ENCODE measurements at places on chromosomes 13 and 19.

DNA sequence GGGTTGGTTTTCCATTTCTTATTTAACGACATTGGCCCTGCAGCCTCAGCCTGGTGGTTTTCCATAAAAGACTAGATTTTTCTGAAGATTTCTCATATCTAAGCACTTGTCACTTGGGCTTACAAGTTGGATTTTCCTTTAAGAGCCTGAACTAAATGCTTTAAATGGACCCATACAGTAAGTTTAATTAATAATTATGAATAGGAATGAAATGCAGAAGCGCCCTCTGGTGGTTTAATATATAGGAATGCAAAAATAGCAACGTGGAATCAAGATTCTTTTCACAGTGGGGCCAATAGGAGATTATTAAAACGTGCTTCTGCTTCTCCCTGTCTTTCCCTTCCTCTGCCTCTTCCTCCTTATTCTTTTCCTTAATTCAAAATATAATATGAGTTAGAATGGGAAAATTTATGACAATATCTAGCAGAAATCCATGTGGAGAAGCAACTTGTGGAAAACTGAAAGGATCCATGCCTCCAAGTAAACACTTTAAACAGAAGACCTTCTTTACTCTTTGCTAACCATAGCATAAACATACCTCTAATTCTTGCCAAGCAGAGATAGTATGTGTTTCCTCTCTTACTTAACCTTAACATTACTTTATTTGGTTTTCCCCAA is 324.0 kb downstream of the GPC5 start:
- peak; percentile 40 for DNase-seq

GRCh38 chr13:110237875-110238817 is 68.8 kb downstream of the COL4A1 start:
- no peak for DNase-seq

- no peak for DNase-seq
Observed at GRCh38 chr13:47258384-47258783, 361.5 kb upstream of the HTR2A start.

DNA sequence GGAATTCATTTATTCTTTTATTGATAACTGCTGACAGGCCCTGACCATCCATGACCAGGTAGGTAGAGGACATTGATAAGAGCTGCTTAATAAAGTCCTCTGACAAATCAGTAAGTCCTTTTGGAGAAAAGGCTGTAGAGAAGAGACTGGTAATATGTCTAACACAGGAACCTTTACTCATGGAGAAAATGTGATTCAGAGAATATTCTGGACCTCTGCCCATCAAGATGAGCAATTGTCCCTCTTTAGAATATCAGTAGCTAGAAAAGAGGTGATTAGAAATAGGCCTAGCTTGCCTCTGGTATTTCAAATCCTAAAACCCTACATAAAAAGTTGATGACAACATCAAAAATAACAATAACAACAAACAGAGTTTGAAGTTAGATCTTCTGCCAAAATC is 642.3 kb downstream of the TBC1D4 start:
- DNase-seq = no peak

DNA sequence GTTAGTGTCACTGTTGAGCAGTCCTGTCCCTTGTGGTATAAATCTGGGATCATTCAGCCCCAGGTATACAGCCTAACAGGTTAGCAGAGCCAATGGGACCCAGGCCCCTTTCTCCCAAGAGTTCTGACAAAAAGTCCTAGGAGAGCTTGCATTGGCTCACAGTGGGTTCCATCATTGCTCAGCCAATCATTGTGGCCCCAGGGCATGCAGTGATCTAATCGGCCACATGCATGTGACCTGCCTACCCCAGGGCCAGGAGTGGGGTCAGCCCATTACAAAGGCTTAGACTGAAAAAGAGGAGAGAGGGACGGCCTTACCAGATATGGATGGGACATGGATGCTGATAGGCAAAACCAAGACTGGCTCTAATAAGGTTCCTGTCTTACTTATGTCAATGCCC is 41.1 kb downstream of the SPTBN4 start:
- no peak for DNase-seq

DNA sequence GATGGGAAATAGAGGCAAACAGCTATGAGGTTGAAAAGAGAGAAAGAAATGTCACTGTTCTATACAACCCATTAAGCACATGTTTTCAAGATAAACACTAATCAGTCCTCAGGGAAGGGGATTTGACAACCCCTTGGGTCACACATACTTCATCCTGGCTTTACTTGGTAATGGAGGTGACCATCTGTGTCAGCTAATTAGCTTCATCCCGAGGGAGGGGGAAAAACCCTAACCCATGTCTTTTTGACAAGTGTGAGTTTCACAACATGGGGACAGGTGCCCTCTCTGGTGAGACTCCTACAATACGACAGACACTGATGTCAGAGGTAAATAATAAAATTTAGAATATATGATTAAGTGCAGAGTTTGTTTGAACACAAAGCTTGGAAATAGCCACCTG is 43.1 kb downstream of the ZNF611 start:
- peak; percentile 45 for DNase-seq

DNA sequence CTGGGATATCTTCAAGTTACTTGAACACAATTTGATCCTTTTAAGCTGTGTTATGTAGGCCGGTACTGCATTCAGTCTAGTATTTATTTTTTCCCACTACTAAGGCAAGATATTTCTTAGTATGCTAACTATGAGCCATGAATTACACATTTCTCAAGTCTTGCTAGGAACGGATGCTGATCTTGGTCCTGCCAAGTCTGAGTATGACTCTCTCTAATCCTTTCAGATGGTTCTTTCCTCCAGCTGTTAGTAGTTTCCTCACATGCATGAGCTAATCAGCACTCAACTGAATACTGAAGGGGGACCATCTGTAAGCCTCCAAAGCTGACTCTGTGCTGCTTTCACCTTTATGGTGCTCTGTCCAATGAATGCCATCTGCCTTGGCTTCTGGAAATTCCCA is 460.3 kb downstream of the KCTD12 start:
- no peak for DNase-seq

GRCh38 chr13:36069881-36070366 is 61.3 kb downstream of the DCLK1 start:
- no peak for DNase-seq

GRCh38 chr19:294946-295686 is 3.9 kb upstream of the PLPP2 start:
- no peak for DNase-seq

DNA sequence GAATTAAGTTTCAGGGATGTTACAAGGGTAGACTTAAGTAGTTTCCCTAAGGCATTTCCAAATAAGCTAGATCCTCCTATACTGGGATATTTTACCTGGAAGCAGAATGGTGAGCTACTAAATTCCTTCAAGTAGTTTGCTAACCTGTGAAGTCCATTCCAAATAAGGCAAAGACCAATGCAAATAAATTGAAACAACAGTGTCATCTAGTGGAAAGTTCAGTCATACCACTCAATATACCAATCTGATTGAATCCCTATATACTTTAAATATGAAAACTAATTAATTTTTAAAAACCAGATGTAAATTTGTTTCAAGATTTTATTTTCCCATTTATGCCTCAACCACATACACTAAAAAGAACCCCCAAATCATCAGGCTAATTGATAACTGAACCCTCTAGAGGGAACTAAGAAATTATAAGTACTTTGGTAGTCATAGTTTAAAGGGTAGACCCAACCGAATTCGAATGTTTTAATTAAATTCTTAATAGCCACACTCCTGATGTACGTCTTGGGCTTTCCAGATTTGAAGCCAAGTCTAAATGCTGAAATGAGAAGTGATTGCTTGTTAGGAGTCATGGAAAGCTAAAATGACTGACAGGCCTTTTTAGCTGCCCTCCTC is 223.7 kb downstream of the TBC1D4 start:
- peak; percentile 22 for DNase-seq

- DNase-seq = no peak
Observed at GRCh38 chr13:76868371-76868770, 17.8 kb downstream of the KCTD12 start.

GRCh38 chr13:38767506-38768265 is 80.8 kb downstream of the FREM2 start:
- no peak for DNase-seq

GRCh38 chr13:19591864-19592263 is 30.5 kb upstream of the TPTE2 start:
- no peak for DNase-seq

- DNase-seq = no peak
Observed at GRCh38 chr19:55066107-55066709, 3.3 kb upstream of the RDH13 start.

DNA sequence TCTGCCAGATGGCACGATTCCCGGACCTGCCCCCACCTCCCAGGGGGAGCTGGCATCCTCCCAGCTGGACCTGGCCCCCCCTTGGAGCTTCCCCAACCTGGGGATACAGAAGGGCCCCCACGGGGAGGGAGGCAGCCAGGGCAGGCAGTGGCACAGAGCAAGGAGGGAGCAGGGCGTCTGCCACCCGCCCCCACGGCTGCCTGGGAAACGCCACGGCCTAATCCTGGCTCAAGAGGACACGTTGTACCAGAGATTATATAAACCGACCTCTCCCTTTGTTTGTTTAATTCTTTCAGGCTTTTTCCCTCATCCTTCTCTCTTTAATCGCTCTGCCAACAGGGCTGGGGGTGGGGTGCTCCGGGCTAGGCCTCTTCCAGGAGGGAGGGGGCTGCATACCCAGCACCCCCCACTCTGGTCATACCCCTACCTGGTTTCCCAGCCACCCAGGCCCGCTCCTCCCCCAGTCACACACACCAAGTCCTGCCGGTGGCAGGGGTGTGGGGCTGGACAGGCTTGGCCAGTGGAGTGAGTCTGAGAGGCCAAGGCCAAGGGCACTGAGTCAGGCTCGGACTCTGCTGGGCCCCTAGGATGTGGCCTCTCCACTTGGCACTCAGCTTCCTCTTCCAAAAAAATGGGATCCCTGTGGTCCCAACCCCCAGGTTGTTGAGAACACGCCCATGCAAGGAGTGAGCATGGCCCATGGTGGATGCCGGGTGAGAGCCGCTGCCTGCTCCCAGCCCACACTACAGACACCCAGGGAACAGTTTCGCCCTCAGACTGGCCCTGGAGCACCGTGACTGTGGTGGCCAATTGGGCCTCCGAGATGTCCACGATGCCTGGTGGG is 29.5 kb upstream of the NFIC start:
- DNase-seq = no peak

DNA sequence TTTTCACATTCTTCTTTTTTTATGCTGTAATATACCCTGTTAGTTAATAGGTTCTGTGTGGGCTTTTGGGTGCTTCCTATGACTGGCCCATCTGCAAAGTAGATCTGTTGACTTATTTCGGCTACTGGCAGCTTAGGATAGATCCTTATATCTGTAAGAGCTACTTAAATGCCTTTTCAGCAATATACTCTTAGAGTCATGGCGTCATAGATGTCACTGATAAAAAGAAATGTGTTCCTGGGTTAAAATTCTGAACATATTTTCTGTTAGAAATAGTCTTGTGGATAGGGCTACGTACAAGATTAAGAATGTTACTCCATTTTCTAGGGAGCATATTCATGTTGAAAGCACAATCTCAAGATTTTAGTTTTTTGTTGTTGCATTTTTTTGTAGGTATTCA is 4.7 kb downstream of the AKAP11 start:
- no peak for DNase-seq

- no peak for DNase-seq
Observed at GRCh38 chr13:110332750-110333149, 25.7 kb downstream of the COL4A2 start.

- no peak for DNase-seq
Observed at GRCh38 chr13:106690779-106691178, 122.8 kb upstream of the ARGLU1 start.

GRCh38 chr13:98220271-98220791 is 43.3 kb upstream of the RNF113B start:
- no peak for DNase-seq

DNA sequence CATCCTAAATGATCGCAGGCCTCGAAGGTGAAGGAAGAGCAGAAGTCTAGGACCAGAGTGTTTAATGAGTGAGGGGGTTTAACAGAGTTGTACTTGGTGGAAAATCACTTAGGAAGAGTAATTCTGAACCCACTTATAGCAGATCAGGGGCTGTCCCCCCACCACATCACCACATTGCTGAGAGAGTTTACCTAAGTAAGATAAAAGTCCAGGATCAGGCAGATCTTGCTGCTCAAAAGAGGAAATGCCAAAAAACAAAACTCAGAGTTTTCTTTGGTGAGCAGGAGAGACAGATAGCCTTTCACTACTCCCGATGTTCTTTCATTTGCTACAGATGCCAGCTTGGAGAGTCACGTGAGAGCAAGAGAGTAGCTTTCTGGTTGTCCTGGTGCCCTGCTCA is 15.4 kb downstream of the ZNF317 start:
- no peak for DNase-seq

- no peak for DNase-seq
Observed at GRCh38 chr19:53961523-53962356, 997 bp upstream of the CACNG8 start.

- no peak for DNase-seq
Observed at GRCh38 chr13:92592757-92593156, 633.9 kb upstream of the GPC6 start.

DNA sequence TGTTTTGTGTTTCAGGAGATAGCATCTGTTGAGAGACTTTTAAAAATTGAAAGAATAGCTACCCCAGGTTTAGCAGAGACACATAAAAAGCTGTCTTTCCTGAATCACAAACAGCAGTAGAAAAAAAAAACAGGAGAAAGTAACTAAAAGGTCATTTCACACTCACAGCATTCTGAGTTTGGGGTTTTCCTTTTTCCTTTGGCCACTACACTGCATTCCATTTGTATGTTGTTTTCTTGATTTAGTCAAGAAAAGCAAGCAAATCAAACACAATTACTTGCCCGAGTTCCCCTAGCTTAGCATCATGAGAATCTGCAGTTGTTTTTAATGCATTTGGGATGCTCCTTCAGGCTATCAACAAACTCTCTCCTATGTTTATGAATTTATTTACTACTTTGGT is 161.0 kb downstream of the KCTD12 start:
- DNase-seq = no peak

DNA sequence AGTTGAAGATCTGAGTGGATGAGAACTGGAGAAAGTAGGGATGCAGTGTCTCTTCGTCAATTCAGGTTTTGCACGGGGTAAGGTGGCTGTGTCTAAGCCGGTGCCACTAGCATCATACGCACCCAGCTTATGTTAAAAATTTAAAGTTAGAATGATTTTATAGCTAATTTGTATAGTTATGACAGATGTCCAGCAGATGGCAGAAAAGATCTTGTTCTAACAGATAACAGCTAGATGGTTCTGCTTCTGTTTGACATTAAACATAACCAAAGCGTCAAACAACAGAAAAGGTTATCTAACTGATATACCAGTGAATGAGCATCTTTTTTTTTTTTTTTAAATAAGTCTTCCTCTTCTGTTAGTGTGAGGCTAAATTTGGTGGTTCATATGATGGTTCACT is 18.8 kb upstream of the EDDM13 start:
- peak; percentile 79 for DNase-seq

DNA sequence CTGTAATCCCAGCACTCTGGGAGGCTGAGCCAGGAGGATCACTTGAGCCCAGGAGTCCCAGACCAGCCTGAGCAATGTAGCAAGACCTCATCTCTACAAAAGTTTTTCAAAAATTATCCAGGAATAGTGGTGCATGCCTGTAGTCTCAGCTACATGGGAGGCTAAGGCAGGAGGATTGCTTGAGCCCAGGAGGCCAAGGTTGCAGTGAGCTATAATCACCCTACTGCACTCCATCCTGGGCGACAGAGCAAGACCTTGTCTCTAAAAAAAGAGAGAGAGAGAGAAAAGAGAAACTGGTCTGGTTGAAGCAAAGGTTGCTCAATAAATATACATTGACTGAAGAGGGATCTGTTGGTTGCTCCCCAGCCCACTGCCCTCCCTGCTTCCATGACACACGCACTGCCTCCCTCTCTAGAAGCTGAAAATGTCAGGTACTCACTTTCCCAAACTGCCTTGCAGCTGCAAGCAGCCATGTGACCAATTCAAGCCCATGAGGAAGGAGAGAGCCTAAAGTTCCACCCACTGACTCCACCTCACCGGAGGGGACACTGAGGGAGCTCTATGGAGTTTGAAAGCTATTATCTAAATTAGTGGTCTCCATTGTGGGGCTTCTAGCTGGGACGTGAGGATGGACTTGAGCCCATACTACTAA is 14.0 kb downstream of the CEACAM16 start:
- no peak for DNase-seq

All from NCI-H146 (cell line).